ENCODE measurements at places on chromosomes 4 and X.
A peak's percentile ranks its signal among the peaks of the same experiment; 100 is the strongest.

GRCh38 chr4:72312032-72312650, 256.9 kb downstream of the ADAMTS3 start:
- DNase-seq = peak; percentile 96

GRCh38 chr4:98614662-98615061, 43.7 kb downstream of the TSPAN5 start:
- no peak for DNase-seq

DNA sequence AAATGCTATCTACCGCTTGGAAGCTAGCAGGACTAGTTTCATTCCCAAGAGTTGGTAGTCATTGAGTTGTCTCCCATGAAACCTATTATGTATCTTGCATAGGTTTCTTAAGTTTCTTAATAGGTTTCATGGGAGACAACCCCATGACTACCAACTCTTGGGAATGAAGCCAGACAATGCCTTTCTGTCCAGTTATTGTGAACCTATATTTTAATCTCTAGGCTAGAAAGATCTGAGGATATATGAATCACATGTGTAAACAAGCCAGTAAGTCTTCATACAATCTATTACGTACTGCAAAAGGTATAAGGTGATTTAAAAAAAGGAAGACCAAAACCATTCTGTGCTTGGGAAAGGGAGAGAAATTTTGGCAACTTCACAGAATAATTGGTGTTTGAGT, 162.6 kb downstream of the INPP4B start:
- no peak for DNase-seq

GRCh38 chrX:134949271-134949670, 41.5 kb upstream of the SMIM10 start:
- DNase-seq = peak; percentile 60

DNA sequence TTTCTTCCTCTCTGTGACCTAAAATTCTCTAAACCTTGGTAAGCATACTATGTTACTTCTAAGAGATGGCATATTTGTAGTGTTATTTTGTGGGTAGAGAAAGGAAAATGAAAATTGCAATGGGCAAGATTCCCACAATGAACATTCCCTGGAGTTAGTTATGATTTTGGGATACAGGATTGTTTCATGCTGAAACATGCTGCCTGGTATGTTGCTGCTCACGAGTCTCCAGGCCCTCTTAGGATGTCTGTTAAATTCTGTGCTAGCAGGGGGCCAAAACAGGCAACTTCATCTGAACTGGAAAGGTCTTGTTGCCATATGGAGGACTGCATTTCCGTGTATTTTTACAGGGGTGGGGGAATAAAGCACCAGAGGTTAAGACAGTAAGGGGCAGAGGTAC, 18.9 kb upstream of the MSMO1 start:
- no peak for DNase-seq

DNA sequence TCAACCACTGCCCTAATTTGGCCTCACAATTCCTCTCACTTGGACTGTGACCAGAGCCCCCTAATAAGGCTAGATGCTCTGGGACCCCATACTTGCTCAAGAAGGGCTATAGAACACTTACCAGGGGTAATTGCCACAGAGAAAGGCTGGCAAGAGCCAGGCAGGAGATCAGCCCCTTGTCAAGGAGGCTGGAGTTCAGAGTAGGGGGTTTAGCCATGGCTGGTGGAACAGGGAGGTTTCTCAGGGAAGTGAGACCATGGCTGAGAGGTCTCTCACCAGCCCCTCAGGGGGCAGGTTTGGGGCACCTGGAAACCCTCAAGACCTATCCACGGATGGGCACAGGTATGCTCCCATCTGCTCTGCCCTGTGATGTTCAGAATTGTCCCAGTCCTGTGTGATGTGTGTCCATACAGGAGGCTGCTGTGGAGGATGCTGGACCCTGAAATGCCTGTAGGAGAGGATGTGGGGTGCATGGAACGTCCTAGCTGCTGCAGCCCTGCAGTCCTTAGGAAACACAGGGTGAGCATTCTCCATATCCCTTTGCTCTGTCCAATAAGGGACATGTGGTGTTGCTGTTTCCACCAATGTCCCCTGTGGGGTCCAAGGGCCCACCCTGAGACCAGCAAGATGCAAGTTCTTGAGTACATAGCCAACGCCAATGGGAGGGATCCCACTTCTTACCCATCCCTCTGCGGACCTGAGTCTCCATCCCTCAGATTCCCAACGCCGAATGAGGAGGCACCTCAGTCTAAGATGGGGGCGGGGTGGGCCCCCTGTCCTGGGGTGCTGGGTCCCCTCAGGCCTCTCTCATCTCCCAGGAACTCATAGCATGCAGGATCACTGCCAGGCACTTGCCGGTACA, 16.4 kb upstream of the HSFX1 start:
- DNase-seq = no peak

DNA sequence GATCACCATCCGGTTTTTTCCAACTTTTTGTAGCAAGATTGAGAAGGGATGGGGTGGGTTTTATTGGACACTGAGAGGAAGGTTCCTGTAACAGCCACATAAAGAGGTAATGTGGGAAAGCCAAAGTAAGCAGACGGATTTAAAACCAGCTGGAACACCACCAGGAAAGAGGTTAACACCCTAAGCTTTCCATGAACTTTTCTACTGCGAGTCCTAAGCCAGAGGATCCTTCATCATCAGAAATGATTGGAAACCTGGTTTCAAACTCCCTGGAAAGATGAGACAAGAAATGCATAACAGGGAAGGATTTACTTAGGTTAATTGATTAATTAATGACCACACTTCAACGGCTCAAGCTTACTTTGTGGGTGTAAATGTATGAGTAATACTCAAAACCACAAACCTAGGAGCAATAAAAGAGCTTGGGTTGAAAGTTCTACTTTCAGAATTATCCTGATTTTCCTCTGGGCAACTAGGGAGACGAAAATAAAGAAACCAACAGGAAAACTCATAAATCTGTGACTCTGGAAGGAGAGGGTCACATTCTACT, 91.5 kb downstream of the COX18 start:
- DNase-seq = peak; percentile 14

DNA sequence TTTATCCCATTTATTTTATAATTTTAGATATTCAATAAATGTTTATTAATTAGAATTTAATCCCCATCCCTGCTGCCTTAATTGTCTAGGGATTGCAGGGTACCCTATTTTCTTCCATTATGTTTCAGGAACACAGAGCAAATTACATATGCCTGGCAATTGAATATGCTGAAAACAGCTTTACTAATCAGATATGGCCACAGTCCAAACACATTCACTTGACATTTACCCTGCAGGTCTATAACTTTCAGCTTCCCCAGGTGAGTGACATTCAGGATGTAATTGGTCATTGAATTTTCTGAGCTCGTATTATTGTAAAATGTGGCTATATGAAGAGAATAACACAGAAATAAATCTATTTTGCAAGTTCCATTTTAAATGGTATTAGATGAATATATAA, 218.7 kb upstream of the NDST4 start:
- DNase-seq = no peak

DNA sequence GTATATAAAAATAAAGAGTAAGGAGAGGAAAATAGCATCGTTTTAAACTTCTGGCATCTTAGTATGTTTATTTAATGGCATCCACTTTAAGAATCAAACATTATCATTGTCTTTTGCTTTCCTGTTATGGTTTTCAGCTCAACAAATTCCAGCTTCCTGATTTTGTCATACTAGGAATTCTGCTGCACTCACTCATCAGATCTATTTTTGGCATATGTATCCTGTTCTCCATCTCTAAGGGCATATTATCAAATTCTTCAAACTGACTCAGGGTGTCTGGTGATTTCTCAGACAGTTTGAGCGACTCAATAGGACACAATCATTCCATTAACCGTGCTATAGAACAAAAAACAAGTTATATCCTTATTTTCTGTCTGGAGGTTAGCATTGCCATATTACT, 248.5 kb upstream of the DIAPH2 start:
- DNase-seq = peak; percentile 63

DNA sequence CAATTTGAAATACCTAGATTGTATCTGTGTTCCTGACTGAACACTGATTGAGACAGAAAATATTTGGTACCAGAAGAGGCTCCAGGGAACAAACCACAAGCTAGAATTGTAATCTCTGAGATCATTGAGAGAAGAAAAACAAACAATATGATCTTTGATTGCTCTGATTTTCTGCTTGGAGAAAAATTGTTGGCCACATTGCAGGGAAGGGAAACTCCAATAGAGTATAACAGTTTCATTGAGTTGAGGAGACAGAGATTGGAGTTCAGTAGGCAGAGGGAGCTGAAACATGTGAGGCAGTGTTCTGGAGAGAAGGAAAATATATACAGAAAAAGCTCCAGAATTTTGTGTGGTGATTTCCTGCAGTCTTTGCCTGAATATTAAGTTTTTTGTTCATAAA, 158.2 kb downstream of the C4orf33 start:
- DNase-seq = peak; percentile 44

- DNase-seq = no peak
Measured at GRCh38 chrX:63751481-63751880, 33.5 kb downstream of the ARHGEF9 start.

DNA sequence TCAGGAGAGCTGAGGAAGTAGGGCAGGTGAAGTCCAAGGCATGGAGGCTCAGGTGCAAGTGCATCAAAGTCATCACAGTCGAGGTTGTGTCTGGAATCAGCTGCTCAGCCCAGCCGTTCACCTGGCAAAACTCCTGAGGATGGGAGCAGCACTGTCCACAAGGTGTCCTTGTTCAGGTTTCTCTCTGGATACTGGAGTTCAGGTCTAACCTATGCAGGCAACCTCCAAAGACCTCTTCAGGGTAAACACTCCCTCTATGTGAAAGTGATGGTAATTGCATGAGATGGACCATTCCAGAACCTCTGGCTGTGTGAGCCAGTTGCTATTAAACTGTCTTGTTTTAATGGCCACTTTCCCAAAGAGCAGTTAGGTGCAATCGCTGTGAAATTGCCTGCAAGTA, 120.2 kb upstream of the PSAPL1 start:
- DNase-seq = no peak

- no peak for DNase-seq
Measured at GRCh38 chr4:3013839-3014350, 50.5 kb downstream of the GRK4 start.

GRCh38 chr4:26330946-26331345, 10.1 kb downstream of the RBPJ start:
- DNase-seq = no peak

DNA sequence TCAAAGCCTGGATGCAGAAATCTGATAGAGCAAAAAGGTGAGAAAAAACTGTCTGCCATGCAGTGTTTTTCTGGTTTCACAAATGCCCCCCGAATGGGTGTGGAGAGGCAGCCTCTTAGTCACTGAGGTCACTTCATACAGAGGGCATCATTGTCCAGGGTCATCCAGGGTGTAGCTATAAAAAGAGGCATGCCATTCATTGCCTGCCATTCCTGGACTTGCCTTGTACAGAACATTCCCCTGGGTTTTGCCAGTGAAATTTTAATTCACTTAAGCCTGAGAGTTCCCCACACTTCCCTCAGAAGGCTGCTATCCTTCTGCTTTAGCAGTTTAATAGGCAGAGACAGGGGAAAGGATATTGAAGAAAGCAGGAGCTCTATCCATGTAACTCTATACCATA, 230.3 kb downstream of the UNC5C start:
- DNase-seq = no peak

GRCh38 chrX:149495573-149496071, 9.5 kb downstream of the IDS start:
- peak; percentile 76 for DNase-seq

- DNase-seq = peak; percentile 49
Measured at GRCh38 chrX:52574416-52575275, 57.8 kb upstream of the XAGE1B start.

DNA sequence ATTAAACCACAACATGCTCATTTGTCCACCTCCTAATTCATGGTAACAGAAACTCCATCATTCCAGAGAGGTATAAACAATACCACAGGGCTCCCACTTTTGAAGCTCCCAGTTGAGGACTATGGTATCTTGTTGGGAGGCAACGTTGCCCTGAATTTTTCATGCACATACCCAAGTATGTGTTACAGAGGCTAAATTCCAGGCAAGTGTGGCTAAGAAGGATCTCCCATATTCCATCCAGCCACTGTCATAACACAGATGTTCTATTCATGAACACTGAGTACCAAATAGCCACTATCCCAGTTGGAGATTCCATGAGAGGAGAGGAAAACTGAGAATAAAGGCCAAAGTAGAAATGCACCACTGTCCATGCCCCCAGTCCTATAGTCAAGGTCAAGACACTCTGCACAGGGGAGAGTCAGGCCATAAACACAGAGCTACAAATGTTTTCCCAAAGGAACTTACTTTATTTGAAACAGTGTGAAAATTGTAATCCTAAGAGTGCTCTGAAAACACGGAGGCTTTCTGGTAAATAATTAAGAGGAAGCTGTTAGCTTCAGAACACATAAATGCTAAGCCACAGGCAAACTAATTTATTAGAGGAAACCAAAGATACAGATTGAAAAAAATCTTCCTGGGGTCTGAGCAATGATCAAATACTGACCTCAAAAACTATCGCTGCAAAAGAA, 42.4 kb upstream of the TMPRSS11B start:
- no peak for DNase-seq

- peak; percentile 1 for DNase-seq
Measured at GRCh38 chr4:111362941-111363361, 740.1 kb upstream of the PITX2 start.

DNA sequence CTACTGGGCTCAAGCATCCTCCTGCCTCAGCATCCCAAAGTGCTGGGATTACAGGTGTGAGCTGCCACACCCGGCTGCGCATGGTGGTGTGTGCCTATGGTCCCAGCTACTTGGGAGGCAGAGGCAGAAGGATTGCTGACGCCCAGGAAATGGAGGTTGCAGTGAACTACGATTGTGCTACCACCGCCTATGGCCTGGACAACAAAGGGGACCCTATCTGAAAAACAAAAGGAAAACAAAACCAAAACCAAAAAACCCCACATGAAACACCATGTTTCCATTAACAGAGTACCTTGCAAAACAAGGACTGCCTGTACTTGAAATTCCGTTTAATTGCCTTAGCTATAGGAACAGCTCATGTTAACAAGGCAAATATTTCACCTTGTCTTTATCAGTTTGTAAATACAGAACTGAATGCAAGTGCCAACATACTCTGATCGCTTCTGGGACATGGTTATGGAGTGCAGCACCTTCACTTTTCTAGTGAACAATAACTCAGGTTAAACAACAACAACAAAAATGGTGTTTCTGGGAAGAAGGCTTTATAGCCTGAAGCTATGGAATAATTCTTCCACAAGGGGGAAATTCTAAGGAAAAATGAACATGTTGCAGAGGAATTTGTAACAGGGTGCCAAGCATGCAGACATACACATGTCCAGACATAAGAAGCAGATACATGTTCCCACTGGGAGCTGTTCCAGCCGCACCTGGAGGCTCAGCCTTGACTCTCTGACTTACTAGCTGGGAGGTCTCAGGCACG, 73.2 kb upstream of the STS start:
- peak; percentile 31 for DNase-seq

Data from iris pigment epithelial cell (primary cell).